ENCODE measurements at places on chromosomes 13 and 19.

GRCh38 chr13:76921516-76921915, 26.8 kb upstream of the ACOD1 start:
- no peak for DNase-seq

DNA sequence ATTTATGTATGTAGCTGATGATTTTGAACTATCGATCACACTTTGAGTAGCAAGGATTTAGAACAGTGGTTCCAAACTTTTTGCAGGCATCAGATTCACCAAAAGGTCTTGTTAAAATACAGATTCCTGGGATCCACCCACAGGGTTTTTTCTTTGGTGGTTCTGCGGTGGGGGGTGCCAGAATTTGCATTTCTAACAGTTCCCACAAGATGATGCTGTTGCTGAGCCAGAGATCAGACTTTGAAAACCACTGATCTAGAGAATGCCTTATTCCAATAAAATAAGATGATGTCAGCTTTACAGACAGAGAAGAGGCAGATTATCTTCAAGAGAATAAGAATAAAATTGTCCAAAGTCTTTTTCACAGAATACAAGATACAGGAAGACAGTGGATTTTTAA, 80.9 kb upstream of the SHISA2 start:
- DNase-seq, result no peak

- DNase-seq, result no peak
These were observed 9.8 kb upstream of the USPL1 start for GRCh38 chr13:30607908-30608307.

DNA sequence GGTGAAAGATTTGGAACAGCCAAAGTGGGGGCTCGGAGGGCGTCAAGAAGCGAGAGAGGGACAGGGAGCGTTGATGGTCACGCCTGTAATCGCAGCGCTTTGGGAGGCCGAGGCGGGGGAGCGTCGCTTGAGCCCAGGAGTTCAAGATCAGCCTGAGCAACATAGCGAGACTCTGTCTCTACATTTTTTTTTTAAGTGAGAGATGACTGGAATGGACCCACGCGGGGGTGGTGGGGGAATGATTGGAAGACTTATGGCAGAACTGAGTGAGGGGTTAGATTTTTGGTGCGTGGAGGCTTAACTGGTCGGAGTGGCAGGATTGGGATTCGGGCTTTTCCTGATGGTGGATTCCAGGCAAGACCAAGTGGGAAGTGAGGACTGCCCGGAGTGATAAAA, 725 bp downstream of the PSMD8 start:
- DNase-seq, result no peak

- no peak for DNase-seq
These were observed 24.4 kb upstream of the SIAH3 start for GRCh38 chr13:45875951-45876350.

GRCh38 chr19:647566-648284, 8.0 kb downstream of the FGF22 start:
- no peak for DNase-seq

DNA sequence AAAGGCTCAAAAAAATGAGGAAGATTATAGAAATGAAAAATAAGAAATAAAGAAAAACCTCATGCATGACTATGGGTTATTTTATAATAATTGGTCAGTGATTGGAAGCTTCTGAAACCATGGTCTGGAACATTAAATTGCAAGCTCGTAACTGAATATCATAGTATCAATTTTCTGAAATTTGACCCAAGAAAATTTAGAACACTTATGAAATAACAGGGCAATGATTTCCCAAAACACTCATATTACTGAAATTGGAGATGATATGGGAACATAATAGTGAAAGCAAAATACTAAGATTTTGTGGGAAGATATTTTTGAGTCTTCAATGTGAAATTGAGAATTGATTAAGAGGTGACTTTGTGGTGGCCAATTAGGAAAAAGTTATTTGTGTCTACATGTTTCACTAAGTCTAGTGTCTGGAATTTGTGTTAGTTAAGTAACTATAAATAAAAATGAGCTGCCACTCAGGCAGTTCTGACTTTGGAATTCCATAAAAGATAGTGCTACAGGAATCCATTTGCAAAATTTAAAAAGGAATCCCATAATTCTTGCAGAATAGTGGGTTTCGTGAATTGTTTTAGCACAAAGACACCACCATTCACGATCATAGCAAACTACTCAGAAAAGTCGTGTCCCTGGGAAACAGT, 603.0 kb downstream of the LMO7 start:
- DNase-seq, result no peak

- peak; percentile 94 for DNase-seq
These were observed at the start of gene ZNF614 for GRCh38 chr19:52028027-52028779. Gene ZNF614, minus strand, starts transcription at chr19:52028379. Its CDS starts 2,634 bp downstream, at chr19:52025745.

GRCh38 chr19:46355234-46356148, 8.6 kb downstream of the PPP5C start:
- no peak for DNase-seq
